ENCODE measurements at places on chromosomes 13 and 19.

DNA sequence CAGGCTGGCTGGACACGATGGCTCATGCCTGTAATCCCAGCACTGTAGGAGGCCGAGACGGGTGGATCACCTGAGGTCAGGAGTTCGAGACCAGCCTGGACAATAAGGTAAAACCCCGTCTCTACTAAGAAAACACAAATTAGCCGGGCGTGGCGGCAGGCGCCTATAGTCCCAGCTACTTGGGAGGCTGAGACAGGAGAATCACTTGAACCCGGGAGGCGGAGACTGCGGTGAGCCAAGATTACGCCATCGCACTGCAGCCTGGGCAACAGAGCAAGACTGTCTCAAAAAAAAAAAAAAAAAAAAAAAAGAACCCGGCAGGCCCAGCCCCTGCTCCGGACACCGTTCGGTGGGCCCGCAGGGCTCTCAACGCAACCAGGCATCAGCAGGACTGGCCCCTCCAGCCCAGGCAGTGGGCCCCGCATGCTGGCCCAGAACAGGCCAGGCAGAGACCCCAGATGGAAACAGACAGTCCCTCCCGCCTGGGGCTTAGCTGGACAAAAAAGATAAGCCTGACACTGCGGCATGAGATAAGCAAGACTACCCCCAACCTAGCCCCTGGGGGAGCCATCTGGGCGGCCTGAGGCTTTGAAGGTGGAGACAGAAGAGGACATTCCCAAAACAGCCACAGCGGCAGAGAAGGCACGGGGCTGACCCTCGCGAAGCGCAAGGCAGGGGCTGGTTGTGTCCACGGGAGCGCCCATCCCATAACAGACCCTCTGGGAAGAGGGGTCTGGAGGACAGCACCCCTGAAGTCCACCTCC, 11.6 kb downstream of the REXO1 start:
- DNase-seq, result no peak

DNA sequence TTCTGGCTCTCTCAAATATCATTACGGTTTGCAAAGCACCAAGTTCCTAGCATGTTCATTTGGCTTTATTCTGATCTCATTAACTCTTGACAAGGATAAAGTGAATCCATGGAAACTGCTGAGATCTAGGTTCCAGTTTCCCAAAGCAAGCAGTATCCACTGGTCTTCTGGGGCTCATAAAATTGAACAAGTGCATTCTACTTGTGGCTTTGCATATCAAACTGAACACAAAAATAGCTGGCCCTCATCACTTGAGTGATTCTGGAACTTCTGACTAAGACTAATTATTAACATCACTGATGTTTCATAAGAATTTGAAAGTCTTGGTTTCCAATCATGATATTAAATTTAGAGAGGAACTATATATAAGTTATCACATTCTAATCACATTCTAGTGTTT, 6.3 kb upstream of the KCTD12 start:
- no peak for DNase-seq

DNA sequence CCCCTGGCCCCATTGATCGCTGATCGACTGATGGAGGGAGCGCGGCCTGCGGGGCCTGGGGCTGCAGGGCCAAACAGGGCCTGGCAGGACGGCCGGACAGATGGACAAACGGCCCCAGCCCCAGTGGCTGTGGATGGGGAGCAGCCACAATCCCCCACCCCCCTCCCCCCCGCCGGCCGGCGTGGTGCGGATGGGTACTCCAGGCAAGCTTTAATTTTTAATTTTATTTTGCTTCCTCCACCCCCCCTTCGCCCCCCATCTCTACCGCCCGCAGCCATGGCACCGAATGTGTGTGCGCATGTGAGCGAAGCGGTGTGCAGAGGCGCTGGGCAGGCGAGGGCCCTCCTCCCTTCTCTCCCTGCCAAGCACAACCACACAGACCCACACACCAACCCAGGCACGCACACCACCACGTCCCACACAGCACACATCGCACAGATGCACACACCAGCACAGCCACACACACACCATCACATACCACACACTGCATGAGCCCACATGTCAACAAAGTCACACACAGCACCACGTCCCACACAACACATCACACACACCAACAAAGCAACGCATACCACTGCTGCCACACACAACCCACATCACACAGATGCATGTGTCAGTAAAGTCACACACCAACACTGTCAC, 12.4 kb downstream of the ERFL start:
- DNase-seq, result no peak

GRCh38 chr19:47280183-47280797, 5.6 kb downstream of the INAFM1 start:
- peak; percentile 78 for DNase-seq

- DNase-seq, result no peak
Measured at GRCh38 chr19:27672309-27673047, 1540.5 kb downstream of the UQCRFS1 start.
